ENCODE measurements at places on chromosomes 3 and 15.

- no peak for DNase-seq
These were observed 2.4 kb downstream of the LMCD1 start for GRCh38 chr3:8503871-8504610.

DNA sequence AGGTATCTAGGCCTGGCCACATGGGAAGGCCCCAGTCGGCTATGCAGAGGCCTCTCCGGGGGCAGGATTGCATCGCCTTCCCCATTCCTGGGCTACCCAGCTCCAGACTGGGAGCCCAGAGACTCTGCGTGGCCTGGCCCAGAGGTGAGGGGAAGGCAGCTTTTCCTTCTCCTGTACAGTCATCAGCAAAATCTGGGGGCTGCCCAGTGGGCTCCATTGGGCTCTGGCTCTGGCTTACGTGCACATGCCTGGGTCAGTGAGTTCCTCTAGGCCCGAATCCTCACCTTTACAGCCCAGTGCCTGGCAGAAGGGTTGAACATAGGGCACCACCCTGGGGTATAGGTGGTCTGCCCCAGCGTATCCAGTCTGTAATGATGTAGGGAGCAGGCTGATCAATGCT lies 3.9 kb upstream of the ANKRD63 start:
- DNase-seq: no peak

DNA sequence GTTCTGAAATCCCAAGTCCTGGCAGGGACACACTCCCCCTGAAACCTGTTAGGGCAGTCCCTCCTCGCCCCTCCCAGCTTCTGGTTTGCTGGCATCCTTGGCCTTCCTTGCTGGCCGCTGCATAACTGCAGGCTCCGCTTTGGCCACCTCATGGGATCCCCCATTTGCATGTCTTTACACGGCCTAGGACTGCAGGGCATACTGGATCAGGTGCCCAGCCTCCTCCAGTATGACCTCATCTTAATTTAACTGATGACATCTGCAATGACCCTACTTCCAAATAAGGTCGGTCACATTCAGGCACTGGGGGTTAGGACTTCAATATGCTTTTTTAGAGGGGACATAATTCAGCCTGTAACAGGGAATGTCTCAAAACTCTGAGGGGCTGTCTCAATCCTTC lies 173.3 kb downstream of the RAB11A start:
- no peak for DNase-seq

DNA sequence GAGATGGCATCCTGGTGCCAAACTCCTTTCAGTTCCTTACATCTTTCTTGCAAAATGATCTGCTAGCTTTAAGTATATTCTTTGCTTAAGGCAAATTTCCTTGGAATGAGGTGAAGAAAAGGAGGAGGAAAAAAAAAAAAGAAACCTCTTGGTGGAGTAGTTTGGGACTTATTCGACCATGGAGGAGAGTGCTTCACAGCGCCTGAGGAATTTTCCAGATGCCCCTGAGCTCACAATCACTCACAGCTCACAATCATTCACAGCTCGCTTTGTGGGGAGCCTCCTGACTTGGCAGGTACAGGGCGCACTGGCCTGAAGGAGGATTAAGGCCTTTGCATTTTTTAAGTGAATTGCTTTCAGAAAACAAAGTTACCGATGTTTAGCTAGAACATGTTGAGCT lies 53.9 kb downstream of the BOC start:
- DNase-seq: no peak

- no peak for DNase-seq
These were observed 72.8 kb downstream of the CLDN1 start for GRCh38 chr3:190249414-190249813.

- DNase-seq: no peak
These were observed 1.5 kb upstream of the TMEM212 start for GRCh38 chr3:171841620-171842000.

- no peak for DNase-seq
These were observed 151.6 kb upstream of the CTDSPL start for GRCh38 chr3:37709946-37710640.

GRCh38 chr15:31235311-31236183 lies 91.1 kb upstream of the KLF13 start:
- DNase-seq: no peak

- no peak for DNase-seq
These were observed 1.4 kb downstream of the GYG1 start for GRCh38 chr3:148992635-148993255.

- no peak for DNase-seq
These were observed 35.5 kb upstream of the HACD2 start for GRCh38 chr3:123620343-123620742.

GRCh38 chr3:10983219-10983916 lies 9.2 kb upstream of the SLC6A1 start:
- peak; percentile 5 for DNase-seq

GRCh38 chr3:195246581-195246995 lies 24.4 kb downstream of the XXYLT1 start:
- DNase-seq: no peak

- no peak for DNase-seq
These were observed 323.9 kb upstream of the IGF1R start for GRCh38 chr15:98324341-98324970.

DNA sequence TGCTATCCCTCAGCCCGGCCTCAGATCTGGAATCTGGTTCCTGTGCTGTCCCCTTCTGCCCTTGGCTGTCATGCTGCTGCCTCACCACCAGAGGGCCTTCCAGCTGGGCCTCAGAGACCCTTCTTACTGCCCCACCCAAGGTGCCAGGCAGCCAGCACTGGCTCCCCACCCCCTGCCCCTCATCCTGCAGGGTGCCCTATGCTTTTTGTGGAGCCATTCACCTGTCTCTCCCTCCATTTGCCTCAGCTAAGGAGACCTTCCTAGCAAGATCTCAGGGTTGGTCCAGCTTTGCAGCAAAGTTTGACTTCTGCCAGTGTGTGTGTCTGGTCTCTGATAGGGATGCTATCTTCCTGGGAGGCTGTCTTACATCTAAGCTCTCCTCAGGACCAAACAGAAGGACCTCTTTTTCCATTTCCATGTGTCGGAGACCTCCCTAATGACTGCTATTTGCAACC lies 1.9 kb upstream of the VWA5B2 start:
- DNase-seq: peak; percentile 52

- DNase-seq: no peak
These were observed 27.0 kb upstream of the APH1B start for GRCh38 chr15:63250312-63250965.

- no peak for DNase-seq
These were observed 39.7 kb downstream of the PCOLCE2 start for GRCh38 chr3:142849148-142849547.

DNA sequence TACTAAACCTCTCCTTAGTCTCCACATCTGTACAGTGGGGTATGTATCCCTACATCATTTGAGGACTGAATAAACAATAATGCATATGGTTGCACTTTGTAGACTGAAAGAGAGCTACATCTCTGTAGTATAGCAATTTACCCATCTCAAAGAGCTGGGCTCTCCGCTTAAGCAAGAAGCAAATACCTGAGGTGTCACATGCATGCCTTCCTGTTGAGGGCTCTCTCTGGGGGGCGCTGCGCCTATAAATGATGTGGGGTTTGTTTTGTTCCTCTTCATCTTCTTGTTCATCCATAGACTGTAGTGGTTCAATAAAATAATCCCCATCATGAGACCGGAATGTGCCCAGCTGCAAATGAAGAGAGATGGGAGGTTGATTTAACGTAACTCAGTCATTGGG lies 6.8 kb downstream of the ADAMTS9 start:
- no peak for DNase-seq

- peak; percentile 5 for DNase-seq
These were observed 35.0 kb downstream of the CTSH start for GRCh38 chr15:78909791-78910228.

DNA sequence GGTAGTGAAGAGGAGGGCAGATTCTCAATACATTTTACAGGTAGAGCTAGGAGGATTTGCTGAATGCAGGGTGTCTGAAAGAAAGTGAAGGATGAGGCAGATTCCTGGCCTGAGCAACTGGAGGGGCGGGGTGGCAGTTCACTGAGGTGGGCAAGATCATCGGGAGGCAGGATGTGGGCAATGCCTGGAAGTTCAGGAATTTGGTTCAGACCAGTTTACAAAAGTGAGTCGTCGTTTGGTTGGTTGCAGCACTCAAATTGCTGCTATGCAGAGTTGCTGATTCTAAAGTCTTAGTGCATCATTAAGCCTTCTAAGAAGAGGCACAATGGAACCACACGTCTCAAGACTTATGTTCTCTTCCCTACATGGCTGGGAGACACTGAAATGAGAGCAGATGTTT lies 134.0 kb downstream of the MFSD1 start:
- DNase-seq: no peak

DNA sequence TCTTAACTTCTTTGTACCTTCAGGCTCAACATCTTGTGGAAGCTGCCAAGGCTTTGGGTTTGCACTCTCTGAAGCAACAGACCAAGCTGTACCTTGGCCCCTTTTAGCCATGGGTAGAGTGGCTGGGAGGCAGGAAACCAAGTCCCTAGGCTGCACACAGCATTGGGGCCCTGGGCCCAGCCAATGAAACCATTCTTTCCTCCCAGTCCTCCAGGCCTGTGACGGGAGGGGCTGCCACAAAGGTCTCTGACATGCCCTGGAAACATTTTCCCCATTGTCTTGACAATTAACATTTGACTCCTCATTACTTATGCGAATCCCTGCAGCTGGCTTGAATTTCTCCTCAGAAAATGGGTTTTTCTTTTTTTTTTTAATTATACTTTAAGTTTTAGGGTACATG lies 253.1 kb upstream of the GADL1 start:
- DNase-seq: no peak

DNA sequence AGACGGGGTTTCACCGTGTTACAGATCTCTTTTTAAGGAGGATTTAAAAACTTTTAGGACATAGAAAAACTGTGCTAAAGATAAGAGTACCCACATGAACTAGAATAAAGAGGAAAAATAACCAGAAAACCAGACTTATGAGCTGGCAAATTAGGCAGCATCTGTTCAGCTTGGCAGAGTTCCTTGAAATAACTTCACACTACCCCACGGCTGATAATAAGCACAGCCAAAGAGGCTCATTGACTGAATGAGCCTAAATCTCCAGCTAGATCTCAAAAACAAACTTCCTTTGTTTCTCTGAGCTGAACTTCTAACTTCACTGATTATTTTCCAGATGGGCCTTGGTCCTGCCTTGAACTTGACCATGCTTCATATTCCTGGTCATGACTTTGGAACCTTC lies 26.7 kb upstream of the PIK3R4 start:
- DNase-seq: no peak

GRCh38 chr3:66494959-66495667 lies 5.7 kb downstream of the LRIG1 start:
- no peak for DNase-seq

DNA sequence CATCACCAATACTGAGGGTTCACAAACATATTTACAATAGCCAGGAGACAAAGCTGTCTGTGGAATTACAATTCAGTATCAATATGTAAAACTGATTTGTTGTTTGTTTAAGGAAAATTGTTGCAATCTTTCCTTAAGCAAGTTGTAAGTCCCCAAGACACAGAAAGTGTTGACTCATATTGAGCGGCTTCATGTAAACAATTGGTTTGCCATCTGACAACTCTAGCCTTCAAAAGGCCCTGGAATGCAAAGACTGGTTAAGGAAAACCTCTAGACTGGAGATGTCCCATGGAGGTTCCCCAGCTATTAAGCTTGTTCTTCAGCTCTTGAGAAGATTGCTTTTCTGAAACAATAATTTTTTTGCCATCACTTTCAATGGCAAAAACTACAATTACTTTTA lies 283.7 kb upstream of the PROK2 start:
- no peak for DNase-seq

DNA sequence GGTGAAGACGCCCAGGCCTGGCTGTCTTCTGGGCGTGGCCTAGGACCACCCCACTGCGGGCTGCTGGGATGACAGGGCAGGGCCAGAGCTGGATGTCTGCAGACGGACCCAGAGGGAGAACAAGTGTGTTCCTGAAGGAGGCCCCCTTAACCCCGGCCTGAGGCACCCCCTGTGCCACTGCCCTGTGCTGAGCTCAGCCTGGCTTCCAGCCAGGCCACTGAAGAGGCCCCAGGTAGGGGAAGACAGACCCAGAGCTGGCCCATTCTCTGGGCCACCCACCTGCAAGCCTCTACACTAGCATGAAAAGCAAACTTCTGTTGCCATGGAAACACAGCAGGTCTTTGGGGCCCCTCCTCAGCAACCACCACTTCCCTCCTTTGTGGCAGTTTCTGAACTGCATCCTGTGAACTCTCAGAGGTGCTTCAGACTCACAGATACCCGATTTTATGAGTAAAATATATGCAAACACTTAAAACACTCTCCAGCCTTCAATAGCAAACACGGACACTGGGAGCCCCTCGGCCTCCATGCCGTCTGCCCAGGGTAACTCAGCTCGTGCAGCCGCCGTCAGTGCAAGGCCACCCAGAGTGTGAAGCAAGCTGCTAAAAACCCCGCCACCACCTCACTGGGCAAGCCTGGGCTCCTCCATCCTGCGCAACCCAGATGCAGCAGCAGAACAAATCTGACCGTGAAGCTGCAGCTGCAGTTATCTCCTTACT lies 42.5 kb downstream of the CMTM6 start:
- peak; percentile 44 for DNase-seq

- no peak for DNase-seq
These were observed 31.7 kb downstream of the HMCES start for GRCh38 chr3:129310111-129311011.

GRCh38 chr3:134353831-134354611 lies 20.2 kb downstream of the AMOTL2 start:
- DNase-seq: no peak

DNA sequence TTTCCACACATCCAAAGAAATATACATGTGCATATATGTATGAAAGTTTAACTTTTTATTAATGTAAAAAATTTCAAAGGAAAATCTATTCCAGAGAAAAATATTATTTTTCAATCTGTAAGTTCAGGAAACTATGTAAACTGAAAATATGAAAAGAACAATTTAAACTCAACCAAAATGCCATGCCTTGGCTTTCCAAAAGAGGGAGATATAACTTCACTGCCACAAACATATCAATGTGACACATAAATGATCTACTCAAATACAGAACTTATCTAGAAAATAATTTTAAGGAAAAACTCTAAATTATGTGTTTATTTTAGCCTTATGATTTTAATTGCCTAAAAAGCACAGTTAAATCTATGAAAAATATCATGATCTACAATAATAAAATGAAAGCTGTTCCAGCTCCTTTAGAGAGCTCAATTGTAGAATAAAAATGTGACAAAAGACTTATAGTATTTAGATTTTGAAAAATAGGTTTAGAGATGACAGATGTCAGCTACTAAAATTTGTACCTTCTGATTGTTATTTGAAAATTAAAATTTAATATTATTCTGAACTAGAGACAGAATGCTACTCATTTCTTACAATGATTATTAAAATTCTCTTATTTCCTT lies 94.8 kb downstream of the GBE1 start:
- no peak for DNase-seq

- no peak for DNase-seq
These were observed 1165.2 kb downstream of the TBL1XR1 start for GRCh38 chr3:176032043-176032442.

- no peak for DNase-seq
These were observed 348.7 kb upstream of the EPHA3 start for GRCh38 chr3:88758676-88759075.

GRCh38 chr3:70225146-70225545 lies 87.3 kb downstream of the MDFIC2 start:
- no peak for DNase-seq

All from activated T-cell treated with anti-CD3 and anti-CD28 coated beads for 24 hours (primary cell).